Right lung (tissue), 10 donors: ENCODE measurements at places on chromosomes 7 and 10. TPM values are rescaled to one million over a fixed set of nuclear protein-coding genes. Genes with fewer than 3 reads are reported as not detected.

DNA sequence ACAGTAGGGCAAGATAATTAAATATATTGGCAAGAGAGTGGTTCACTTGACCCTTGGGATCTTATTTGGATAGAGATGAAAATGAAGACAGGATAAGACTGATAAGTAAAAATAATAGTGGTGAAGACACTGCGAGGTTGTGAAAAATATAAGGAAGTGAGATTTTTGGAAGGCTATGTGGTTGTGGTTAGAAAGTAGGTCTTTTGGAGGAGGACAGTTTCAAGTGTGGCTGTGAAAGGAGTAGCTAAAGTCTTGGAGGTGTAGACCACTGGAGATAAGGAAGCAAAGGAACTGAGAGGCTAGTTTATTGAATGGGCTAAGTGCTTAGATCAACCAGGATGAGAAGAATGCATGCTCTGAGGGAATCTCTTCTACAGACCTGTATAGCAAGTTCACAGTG lies 11.2 kb downstream of the MIOS start:
- no peak for DNase-seq

GRCh38 chr10:73413108-73413527 lies 740 bp downstream of the ANXA7 start:
- DNase-seq = no peak

DNA sequence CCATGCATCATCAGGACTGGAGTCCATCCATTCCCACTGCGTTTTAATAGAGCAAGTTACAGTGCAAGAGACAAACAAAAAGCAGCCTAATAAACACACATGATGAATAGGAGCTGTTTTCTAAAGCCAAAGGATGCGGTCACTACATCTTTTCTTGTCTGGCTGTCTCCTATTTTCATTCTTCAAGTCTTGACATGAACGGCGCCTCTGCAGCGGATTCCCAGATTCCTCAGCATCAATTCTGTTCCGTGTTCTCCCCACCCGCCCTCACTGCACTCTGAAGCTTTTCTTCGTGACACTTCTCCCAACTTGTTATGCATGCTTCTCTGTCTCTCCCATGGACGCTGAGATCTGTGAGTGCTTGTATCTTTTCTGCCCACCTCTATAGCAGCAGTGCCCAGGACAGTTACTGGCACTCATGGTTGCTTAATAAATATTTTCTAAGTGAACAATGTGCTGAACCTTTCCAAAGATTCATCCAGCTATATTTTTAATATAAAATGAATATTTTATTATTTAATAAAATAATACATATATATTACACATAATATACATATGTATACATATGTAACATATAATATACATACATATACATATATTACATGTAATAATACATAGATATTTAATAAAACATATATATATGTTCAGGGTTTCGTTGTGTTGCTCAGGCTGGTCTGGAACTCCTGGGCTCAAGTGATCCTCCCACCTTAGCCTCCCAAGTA lies 242.9 kb downstream of the ABCA13 start:
- DNase-seq = no peak

DNA sequence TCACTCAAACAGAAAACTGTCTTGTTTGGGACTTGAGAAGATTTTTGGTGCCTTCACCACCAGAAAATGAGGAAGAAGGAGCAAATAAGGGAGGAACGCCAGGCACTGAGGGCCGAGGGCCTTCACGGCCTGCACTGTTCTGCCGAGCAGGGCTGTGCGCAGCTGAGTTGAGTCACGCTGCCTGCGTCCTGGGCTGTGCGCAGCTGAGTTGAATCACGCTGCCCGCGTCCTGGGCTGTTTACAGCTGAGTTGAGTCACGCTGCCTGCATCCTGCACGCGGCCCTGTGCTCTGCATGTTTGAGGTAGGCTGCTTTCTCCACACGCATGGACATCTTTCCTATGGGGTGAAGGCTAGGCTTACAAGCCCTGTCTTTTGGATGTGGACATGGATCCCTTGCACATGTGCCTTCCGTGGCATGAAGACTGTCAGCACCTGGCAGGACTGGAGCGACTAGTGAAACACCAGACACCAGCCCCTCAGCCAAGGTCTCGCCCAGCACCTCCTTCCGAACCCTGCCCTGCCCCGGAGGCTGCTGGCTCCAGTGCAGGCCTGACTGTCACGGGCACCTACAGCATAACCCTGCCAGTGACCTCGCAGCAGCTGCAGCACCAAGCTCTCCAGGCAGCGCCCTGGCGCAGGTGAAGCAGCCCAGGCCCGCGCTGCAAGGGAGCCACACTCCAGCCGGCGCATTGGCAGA lies 96.7 kb downstream of the HTR5A start:
- DNase-seq = no peak

- no peak for DNase-seq
These were observed 380.6 kb downstream of the PHTF2 start for GRCh38 chr7:78179211-78179610.

DNA sequence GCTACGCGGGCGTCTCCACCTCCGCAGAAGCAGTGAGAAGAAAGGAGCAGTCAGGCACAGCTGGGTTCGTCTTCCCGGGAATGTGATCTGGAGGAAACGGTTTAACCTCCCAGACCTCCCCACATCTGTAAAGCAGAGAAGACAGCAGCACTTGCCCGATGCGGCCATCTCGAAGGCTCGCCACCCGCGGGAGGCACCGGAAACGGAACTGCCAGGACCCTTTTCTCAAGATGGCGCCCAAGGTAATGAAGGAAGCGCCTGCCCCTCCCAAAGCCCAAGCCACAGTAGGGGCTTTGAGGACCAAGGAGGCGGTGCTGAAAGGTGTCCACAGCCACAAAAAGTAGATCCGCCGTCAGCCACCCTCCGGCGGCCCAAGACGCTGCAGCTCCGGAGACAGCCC lies 41.7 kb downstream of the ASB13 start:
- no peak for DNase-seq

DNA sequence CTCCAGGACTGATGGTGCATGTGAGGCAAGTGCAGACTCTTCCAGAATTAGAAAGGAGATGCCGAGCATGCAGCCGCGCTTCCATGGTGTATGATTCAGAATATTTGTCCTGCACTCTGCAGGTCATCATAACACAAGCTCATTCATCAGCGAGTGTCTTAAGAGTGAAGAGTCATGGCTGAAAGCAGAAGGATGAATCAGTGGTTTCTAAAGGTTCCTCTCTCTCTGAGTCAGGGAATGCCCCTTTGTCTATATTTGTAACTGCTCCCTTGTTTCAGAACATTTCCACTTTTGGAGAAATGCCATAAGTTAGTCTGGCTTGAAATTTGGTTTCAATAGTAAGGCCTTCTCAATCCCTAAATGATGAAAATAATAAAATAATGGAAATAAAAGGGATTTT lies 52.3 kb downstream of the HECW1 start:
- no peak for DNase-seq

GRCh38 chr10:85795460-85795859 lies 571.1 kb downstream of the GRID1 start:
- DNase-seq = no peak

- DNase-seq = no peak
These were observed 2.1 kb downstream of the KIF5B start for GRCh38 chr10:32054094-32054493.

GRCh38 chr10:3468919-3469638 lies 296.5 kb upstream of the PITRM1 start:
- DNase-seq = no peak

GRCh38 chr7:99786726-99787335 lies 2.8 kb upstream of the CYP3A4 start:
- no peak for DNase-seq

- DNase-seq = peak; percentile 9
These were observed 83.5 kb upstream of the INSIG1 start for GRCh38 chr7:155213955-155214740.

GRCh38 chr10:68154211-68154497 lies 44.9 kb downstream of the MYPN start:
- DNase-seq = peak; percentile 79

The GNB2 gene
- 271 TPM for polyA plus RNA-seq

The GNGT1 gene
- polyA plus RNA-seq = not detected

The SPACDR gene
- 6.2 TPM for polyA plus RNA-seq

The SPDYE16 gene
- 4.3 TPM for polyA plus RNA-seq

The CRHR2 gene
- polyA plus RNA-seq = 0.26 TPM

The NFE2L3 gene
- 15.8 TPM for polyA plus RNA-seq

The CCDC172 gene
- not detected for polyA plus RNA-seq

The ARMH3 gene
- 23.8 TPM for polyA plus RNA-seq

The CYP3A5 gene
- polyA plus RNA-seq = 25.8 TPM

The UBE2D4 gene
- 21.0 TPM for polyA plus RNA-seq

The TSPAN12 gene
- 45.9 TPM for polyA plus RNA-seq

The EPO gene
- polyA plus RNA-seq = 0.24 TPM

The PPP1R3A gene
- 4.6 TPM for polyA plus RNA-seq

The GOLGA7B gene
- 0.14 TPM for polyA plus RNA-seq
